ENCODE measurements at places on chromosomes 13 and 19.

DNA sequence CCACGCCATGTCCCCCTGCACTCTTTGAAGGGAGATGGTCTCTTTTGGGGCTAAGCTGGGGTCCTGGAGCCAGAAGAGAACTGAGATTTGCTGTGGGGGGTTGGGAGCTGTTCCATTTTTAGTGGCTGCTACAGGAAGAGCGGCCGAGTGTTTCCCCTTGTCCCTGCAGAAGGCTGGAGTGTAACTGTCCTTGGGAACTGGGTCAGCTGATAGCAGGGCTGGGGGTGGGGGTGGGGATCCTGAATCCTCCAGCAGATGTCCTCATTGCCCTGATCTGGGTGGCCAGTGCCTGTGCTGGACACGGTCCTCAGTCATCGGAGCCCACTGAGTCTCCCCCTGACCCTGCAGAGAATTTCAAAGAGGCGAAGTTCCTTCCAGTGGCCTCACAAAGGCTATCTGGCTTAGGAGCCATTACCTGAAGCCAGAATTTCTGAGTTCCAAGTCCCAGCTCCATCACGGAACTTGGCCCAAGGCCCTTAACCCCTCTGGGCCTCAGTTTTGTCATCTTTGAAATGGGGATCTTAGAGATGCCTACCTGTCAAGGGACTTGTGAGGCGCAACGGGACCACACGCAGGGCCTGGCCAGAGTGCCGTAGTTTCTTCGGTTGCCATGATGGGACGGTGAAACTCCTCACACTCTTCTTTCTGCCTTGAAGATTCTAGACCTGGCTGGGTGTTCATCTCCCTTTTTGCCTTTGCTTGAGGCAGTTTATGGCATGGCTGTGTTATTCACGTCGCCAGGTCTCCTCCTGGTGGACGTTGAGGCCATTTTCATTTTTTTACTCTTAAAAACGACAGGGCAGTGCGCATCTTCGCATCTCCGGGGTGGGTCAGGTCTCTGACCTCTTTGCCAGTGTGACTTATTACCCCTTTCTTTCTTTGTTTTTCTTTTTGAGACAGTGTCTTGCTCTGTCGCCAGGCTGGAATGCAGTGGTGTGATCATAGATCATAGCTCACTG lies 51.9 kb downstream of the DNM2 start:
- DNase-seq, result no peak

GRCh38 chr13:33015791-33016323 lies 366 bp upstream of the KL start:
- DNase-seq, result no peak

DNA sequence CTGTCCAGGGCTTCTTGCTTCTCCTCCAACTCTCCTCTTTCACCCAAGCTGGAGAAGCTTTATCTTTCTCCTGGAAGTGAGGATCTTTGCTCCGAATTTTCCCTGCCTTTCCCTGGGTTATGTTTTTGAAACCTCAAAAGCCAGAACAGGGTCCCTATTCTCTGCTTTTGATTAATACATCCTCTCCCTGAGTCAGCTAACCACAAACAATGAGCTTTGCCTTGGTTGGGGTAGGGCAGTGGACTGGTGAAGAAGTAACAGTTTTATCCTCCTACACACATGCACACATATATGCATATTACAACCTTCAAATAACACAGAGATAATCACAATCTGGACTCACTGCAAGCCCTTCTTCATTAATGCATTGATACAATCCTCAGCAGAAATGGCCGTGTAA lies 44.6 kb downstream of the DLEU7 start:
- no peak for DNase-seq

DNA sequence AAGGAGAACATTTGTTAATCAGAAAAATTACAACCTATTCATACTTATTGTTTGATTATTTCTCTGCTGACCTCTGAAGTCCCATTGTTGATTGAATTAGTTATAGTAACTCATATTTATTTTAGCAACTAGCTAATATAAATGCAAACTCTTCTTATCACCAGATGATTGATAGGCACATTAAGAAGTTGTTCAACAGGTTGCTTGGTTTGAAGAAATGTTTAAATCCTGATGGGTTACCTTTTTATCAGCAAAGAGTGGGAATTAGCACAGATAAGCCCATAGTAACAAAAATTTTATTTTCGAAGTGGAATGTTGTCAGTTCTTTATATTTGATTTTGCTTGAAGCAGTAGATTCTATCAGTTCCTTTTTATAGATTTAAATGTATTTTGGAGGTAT lies 44.4 kb downstream of the KLF5 start:
- no peak for DNase-seq

DNA sequence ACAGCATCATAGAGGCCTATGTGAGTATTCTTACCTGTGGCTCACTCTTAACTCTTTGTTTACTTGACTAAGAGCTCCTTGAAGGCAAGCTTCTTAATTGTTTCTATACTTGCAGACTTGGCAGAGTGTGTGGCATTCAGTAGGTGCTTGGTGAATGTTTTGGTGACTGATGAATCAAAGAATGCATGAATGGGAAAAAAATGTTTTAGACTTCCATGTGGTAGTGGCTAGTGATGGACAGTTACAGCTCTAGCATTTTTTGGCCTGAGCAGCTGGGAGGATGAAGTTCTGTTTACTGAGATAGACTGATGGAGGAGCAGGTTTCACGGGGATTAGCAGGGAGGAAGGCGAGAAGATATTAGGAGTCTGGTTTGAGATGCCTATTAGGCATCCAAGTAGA lies 13.6 kb downstream of the HAS1 start:
- no peak for DNase-seq

DNA sequence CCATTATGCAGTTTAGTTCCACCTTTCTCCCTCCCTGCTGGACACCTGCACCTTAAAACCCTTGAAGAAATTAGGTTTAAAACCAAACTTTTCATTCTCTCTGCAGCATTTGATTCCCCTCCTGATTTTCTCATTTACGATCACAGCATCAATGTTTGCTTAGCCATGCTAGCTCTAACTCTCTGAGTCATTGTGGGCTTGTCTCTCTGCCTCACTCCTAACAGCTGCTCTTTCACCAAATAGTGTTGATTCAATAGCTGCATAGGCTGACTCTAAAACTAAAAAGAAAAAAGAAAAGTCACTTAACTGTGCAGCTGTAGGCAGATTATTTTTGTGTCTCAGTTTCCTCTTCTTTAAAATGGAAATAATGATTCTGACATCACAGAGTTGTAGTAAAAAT lies 1124.9 kb downstream of the DIAPH3 start:
- no peak for DNase-seq
